ENCODE measurements at places on chromosomes 1 and 21.
A peak's percentile ranks its signal among the peaks of the same experiment; 100 is the strongest.

DNA sequence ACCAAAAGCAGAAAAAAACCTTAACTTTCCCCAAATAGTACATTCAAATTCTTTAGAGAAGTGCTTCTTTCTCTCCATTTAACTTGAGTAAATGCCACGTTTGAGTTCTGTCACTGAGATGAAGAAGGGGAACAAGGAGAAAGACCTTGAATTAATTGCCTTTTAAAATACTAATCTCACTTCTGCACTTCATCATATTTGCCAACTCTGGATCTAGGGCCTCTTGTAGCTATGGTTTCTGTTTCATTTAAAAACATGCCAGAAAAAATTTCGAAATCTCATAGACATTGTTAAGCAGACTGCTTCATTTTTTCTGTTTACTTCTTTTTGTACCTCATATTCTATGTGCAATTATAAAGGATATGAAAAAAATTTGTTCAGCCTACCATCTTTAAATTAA lies 24.6 kb downstream of the MIXL1 start:
- no peak for DNase-seq

DNA sequence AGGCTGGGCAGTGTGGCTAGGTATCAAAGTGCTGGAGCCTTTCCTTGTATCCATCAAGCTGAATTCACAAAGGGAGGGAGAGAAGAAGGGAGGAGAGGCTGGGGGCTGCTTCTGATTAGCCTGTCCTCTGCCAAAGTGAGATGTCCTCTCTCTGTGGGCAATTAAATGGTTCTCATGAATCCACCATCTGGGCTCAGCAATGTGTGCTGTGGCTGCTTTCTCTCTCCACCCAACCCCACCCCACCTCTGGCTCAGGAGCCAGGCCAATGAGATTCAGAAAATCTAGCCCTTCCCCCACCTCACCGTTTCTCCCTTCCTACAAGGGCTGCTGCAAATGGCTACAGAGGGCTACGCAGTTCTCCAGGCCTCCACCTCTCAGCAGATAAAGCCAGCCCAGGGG lies 154.6 kb downstream of the TENT5C start:
- DNase-seq, result no peak

- DNase-seq, result no peak
These were observed 18.4 kb upstream of the ABL2 start for GRCh38 chr1:179247923-179248322.

GRCh38 chr1:38018864-38019343 lies 6.4 kb downstream of the UTP11 start:
- DNase-seq, result no peak

GRCh38 chr21:25494804-25495203 lies 112.5 kb downstream of the MRPL39 start:
- DNase-seq, result no peak

- DNase-seq, result no peak
These were observed 5.6 kb upstream of the PTCH2 start for GRCh38 chr1:44848456-44849181.

- DNase-seq, result no peak
These were observed 47.3 kb downstream of the TENT5C start for GRCh38 chr1:117653195-117653594.

DNA sequence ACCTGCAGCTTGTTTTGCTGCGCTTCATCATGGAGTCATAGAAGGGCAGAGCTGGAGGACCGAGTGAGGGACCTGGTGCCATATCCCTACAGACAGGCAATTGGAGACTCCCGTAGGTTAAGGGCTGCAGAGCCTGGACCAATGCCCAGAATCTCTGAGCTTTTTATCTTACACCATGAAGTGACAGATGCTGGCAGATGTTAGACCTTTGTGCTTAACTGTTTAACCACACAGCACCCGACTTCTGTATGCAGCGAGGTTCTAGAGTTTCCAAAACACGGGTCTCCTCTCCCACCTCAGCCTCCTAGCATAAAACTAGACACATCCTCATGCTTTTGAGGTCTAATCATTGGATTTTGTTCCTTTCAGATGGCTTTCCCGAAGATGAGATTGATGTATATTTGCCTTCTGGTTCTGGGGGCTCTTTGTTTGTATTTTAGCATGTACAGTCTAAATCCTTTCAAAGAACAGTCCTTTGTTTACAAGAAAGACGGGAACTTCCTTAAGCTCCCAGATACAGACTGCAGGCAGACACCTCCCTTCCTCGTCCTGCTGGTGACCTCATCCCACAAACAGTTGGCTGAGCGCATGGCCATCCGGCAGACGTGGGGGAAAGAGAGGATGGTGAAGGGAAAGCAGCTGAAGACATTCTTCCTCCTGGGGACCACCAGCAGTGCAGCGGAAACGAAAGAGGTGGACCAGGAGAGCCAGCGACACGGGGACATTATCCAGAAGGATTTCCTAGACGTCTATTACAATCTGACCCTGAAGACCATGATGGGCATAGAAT lies 47.6 kb downstream of the B3GALT5 start:
- DNase-seq, result no peak

- no peak for DNase-seq
These were observed 276.6 kb upstream of the FMN2 start for GRCh38 chr1:239815074-239815473.

GRCh38 chr1:10947691-10948462 lies 64.6 kb upstream of the TARDBP start:
- DNase-seq, result no peak

DNA sequence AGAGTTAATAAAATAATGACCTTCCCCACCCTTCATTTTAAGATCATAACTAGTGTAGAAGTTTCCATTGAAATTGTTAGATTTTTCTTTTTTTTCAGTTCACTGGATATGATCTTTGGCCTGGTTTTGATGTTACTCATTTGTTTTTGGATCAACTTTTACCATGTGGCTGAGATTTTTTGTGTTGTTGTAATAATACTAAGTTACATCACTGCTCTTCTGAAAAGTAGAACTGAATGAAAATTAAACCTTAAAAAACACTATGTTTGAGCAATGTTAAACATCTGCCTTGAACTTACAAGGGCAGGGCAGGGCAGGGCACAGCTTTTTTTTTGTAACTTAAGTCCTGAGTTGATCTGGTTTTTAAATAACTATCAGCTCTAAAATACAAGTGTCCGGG lies 204.8 kb upstream of the ADAMTS5 start:
- no peak for DNase-seq

GRCh38 chr1:86448670-86449069 lies 20.1 kb upstream of the CLCA1 start:
- DNase-seq, result no peak

GRCh38 chr1:178752891-178753290 lies 27.8 kb downstream of the RALGPS2 start:
- no peak for DNase-seq

GRCh38 chr1:215544566-215544965 lies 22.5 kb upstream of the KCTD3 start:
- no peak for DNase-seq

- DNase-seq, result no peak
These were observed 65.5 kb downstream of the EPHB2 start for GRCh38 chr1:22776035-22776613.

DNA sequence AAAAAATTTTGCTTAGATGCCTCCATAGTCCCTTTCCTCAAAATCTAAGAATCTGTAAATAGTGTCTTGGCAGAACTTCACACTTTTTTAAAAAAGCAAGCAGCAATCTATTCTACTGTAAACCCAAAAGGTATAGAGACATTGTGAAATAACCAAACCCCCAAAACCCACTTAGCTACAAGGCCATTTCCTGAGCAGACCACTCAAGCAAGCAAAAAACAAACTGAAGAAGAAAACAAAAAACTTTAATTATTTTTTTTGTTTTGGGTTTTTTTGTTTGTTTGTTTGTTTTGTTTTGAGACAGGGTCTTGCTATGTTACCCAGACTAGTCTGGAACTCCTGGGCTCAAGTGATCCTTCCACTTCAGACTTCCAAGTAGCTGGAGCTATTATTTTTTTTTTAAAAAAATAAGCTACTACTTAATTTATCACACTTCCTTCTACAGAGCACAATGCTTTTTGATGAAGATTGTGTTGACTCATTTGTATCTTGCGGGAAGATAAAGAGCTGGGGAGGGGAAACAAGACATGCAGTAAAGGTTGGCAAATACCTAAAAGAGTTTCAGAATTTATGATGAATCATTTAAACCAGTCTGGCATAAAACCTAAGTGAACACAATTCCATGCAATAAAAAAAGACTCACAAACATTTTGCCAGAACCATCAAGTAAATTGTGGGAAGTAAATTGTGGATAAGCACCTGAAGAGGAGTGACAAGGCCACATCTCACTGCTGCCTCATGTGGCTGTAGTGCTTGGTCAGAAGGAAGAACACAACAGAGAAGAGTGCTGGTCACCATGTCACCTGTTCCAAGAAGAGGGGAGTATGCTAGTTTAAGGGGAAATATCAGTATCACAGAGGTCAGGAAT lies 2.7 kb upstream of the PTPN22 start:
- DNase-seq, result no peak

GRCh38 chr1:69523032-69523431 lies 44.7 kb upstream of the LRRC7 start:
- no peak for DNase-seq

GRCh38 chr1:9016455-9016854 lies 9.8 kb downstream of the SLC2A7 start:
- DNase-seq, result no peak

DNA sequence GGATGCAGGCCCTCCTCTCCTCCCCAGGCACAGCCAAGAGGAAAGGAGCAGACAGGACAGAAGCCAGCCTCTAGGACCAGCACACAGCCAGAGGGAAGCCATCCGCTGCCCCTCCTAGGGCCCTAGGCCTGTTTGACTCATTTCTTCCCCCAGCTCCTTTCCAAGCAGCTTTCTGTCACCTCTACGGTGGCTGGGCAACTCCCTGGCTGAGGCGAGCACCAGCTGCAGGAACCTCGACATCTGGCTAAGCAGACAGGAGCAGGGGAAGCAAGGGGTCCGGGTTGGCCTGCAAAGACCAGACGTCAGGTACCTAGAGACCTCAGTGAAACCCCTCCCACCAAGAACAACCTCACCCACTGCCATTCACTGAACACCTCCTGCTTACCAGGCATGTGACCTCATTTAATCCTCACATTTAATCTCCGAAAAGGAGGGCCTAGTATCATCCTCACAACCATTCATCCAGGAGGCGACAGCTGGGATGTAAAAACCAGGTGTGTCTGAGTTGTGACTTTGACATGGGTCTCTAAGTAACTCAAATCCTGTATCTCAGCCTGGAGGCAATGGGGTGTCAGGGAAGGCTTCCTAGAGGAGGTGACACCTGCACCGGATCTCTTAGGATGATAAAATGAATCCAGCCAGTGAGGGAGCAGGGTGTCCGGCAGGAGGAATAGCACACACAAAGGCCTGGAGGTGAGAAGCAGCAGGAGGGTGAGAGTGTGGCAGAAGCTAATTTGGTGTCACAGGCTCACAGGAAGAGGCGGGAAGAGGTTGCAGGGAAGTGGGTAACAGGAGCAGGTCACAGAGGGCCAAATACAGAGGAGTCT lies 5.9 kb downstream of the LRP8 start:
- no peak for DNase-seq

GRCh38 chr1:57158604-57158998 lies 192.8 kb upstream of the C8B start:
- DNase-seq, result no peak

DNA sequence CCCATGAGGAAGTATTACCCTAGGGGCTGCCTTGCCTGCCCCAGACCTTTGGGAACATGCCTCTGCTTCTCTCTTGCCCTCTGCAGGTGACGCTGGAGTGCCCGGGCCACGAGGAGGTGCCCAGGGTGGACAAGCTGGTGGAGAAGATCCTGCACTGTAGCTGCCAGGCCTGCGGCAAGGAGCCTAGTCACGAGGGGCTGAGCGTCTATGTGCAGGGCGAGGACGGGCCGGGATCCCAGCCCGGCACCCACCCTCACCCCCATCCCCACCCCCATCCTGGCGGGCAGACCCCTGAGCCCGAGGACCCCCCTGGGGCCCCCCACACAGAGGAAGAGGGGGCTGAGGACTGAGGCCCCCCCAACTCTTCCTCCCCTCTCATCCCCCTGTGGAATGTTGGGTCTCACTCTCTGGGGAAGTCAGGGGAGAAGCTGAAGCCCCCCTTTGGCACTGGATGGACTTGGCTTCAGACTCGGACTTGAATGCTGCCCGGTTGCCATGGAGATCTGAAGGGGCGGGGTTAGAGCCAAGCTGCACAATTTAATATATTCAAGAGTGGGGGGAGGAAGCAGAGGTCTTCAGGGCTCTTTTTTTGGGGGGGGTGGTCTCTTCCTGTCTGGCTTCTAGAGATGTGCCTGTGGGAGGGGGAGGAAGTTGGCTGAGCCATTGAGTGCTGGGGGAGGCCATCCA lies 7.8 kb upstream of the HTR6 start:
- DNase-seq, result no peak

DNA sequence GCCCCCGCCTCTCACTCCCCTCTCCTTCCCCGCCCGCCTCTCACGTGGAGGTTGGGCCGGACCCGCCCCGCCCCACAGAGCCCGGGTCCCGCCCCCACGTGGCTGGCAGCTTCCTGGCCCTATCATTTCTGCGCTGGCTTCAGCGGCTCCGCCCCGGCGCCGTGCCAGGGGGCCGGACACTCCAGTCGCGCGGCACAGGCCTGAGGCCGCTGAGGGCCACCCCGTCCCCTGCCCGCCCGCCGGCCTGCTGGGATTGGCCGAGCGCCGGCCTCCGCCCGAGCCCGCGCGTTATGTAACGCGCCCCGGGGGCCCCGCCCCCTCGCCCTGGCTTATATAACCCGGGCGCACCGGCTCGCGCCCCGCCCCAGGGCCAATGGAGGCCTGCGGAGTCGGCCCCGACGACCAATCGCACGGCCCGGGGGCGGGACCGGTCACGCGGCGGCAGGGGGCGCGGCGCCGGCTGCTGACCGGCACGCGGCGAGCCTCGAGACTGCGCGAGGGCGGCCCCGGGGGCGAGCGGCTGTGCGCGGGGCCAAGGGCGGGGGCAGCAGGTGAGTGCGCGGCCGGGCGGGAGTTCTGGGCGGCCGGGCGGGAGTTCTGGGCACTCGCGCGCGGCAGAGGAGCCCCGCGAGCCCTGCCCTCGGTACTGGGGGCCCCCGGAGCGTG lies at the start of gene PER3:
Gene PER3, plus strand, starts transcription at position 466 of the 666 bp plus-strand sequence. CDS start 587 bp downstream, outside the sequence.
- peak; percentile 81 for DNase-seq

GRCh38 chr1:22450351-22451021 lies 1.2 kb upstream of the ZBTB40 start:
- no peak for DNase-seq

GRCh38 chr1:43573066-43573800 lies 42.5 kb downstream of the PTPRF start:
- no peak for DNase-seq

DNA sequence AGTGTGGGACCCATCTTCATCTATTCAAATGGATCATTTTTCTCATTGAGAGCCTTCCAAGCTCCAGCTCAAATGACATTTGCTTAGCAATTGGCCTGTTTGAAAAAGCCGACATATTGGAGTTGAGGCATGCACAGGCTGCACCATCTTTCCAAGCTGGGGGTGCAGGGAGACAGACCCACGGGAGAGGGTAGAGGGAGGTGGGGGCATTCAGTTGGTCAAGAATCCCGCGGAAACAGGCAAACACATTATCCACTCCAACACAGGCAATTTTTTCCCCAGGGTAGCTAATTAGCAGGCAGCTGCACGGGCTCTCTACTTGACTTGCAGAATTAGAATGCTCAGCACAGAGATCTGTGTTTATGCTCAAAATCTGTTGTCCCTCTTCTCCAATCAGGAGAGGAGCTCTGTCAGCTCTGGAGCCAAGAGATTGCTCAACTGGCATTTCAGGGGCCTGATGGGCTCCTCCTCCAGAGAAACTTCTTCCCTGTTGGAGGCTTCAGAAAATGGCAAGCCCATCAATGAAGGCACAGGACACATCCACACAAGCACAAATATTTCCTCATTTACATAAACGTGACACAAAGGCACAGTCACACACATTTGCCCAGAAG lies 267.8 kb downstream of the FOXD2 start:
- DNase-seq, result no peak

Data from stimulated activated CD4-positive, alpha-beta T cell treated with anti-CD3 and anti-CD28 coated beads, Interleukin-1b, Interleukin-23, amount 100 ng/mL, for 1 hour (primary cell).